EH (cell line): ENCODE measurements at places on chromosomes 2 and 18.
A peak's percentile ranks its signal among the peaks of the same experiment; 100 is the strongest.

DNA sequence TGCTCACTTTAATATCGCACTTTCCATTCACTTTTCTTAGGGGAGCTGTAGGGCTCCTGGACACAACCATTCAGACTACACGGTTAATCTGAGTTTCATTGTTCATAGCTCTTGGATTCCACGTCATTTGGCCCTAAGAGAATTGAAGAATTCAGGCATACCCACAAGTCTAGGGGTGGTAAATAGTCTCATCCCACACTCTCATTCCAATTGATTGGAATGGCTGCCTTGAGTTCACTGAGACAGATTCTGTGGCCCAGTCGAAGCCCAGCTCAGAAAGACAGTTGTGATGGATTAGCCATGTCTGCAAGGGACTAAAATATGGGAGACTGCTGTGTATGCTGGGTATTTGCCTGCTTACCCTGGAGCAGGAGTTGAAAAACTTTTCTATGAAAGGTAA, 124.6 kb downstream of the TFCP2L1 start:
- no peak for DNase-seq

- peak; percentile 48 for DNase-seq
Measured at GRCh38 chr2:73832930-73833329, 4.2 kb downstream of the STAMBP start.

- DNase-seq: no peak
Measured at GRCh38 chr18:57089702-57090101, 57.2 kb upstream of the BOD1L2 start.

GRCh38 chr2:203835420-203835819, 32.2 kb upstream of the CTLA4 start:
- DNase-seq: no peak

GRCh38 chr18:7626922-7627440, 59.9 kb downstream of the PTPRM start:
- peak; percentile 90 for DNase-seq

DNA sequence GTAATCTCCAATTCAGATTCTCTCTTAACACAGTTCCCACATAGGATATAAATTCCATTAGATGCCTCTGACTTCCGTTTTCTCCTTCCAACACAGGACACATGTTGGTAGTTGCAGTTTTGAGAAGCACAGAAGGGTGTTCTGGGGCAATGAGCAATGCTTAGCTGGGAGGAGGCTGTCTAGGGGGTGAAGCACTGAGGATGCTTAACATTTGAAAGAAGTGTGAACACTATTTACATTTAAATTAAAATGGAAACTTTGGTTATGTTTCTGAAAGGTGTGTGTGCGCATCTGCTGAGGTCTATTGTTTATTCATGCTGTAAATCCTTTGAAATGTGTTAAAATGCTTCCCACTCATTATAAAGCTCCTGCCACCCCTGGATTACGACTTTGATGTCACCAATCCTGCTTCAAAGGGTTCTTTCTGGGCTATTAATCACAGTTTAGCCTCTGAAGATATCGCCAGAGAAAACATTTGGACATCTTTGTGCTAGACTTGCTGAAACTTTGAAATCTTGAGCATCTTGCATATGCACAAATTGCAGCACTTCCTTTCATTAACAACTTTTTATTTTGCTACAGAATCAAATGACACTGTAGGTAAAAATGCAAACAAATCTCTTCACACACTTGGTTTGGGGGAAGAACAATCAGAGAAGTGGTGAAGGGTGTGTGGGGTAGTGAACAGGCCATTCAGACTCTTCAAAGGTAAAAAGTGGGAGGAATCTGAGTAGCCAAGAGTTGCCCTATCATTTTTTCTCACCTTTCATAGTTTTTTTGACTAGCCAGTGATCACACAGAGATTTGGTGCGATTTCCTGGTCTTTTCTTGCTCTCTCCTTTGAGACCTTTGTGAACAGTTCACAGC, 258.4 kb downstream of the MYO3B start:
- DNase-seq: no peak

GRCh38 chr2:77479895-77480294, 42.3 kb downstream of the LRRTM4 start:
- DNase-seq: no peak

DNA sequence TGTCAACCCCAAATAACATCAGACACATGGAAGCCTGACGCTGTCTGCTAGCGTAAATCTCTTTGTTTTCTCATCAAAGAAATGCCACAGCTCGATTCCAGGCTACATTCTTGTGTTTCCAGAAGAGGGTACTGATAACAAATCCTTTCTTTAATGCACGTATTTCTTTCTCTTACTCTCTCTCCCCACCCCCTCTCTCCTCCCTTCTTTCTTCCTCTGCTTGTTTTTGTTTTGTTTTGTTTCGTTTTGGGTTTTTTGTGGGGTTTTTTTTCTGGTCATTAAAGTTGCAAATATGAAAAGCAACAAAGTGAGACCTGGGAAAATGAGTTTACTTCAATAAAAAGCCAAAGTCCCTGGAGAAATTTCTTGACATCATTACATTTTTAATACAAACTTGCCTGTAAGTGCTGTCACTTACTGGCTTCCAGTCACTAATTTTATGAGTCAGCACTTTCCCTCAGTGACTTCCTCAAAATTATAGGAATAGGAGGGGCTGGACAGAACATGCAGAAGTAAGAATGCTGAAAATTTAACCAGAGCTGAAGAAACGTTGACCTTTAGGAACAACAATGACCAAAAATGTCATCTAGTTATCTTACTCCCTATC, 106.7 kb upstream of the NABP1 start:
- peak; percentile 65 for DNase-seq

DNA sequence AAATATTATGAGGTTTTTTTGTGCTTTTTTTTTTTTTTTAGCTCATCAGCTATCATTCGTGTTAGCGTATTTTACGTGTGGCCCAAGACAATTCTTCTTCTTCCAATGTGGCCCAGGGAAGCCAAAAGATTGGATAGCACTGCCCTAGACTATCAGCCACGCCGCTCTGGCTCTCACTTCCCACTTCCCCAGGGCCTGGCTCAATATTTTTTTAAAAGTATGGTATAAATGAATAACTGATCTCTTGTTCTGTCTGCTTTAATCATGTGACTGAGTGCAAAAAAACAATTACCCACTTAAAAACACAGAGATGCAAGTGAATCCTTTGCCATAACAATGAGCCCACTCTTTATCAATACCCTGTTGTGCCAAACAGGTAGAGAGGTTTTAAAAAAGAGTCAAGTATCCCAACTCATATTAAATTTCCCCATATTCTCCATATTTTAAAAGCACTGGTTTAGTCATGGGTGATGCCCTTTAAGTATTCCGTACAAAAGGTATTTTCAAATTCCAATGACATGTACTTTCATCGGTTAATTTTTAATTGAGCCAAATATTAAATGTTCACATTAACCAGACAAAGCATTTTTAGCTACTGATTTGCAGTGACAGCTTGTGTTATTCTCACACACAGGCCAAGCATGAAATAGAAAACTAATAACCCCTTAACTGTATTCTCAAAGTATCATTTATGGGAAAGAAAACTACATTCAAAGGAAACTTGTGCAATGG, 12.6 kb downstream of the BCL2 start:
- no peak for DNase-seq

DNA sequence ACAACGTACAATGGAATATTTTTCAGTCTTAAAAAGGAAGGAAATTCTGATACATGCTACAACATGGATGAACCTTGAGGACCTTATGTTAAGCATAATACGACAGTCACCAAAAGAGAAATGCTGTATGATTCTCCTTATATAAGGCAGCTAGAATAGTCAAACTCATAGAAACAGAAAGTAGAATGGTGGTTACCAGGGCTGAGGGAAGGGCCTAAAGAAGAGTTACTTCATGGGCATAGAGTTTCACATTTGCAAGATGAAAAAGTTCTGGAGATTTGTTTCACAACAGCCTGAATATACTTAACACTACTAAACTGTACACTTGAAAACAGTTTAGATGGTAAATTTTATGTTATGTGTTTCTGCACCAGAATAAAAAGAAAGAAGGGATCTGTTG, 113.3 kb downstream of the GALNT1 start:
- DNase-seq: no peak
